ENCODE measurements at places on chromosomes 4 and X. TPM values are rescaled to one million over a fixed set of nuclear protein-coding genes. Genes with fewer than 3 reads are reported as not detected.

- DNase-seq, result no peak
These were observed 16.3 kb upstream of the NEUROG2 start for GRCh38 chr4:112532267-112532666.

The SPANXB1 gene
- total RNA-seq, result not detected

DNA sequence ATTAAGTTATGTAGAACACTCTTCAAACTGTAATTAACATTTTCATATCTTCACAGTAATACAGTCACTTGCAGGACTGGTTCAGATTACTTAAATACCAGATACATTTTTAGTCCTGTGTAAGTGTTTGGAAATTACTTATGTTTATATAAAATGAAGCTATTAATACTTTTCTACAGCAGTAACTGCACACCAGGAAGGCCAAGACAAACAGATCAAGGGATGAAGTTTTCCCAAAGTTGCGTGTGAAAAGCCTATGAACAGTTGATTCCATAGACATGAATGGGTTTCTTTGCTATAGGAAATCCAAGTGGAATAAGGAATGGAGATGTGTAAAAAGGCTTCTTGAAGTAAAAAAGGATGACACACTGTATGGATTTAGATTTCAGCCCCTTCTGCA lies 28.9 kb upstream of the DRP2 start:
- DNase-seq, result no peak

The CT47B1 gene
- not detected for total RNA-seq

GRCh38 chr4:178941975-178942374 lies 1499.7 kb upstream of the AGA start:
- DNase-seq, result no peak

DNA sequence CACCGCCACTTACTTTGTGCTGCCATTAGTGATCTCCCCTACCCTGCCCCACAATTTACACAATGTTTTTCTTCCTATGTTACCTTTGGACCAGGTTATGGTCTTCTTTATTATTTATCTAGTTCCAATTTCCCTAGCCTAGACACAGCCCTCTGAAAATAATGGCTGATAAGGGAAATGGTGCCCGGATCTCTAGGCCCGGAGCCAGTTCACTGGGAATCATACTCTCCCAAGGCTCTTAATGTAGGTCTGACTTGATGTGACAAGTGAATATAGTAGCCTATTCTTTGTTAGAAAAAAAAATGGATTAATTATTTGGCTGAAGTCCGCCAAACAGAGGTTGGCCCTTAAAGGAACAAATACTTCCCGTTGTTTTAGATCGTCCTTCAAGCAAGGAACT lies 208.0 kb downstream of the RELL1 start:
- DNase-seq, result no peak

All from HCT116 (cell line).